ENCODE measurements at places on chromosomes 5 and 9.

GRCh38 chr5:72509401-72509800, 2.2 kb upstream of the ZNF366 start:
- no peak for DNase-seq

- DNase-seq: no peak
Observed at GRCh38 chr9:88661759-88662158, 126.8 kb downstream of the NXNL2 start.

DNA sequence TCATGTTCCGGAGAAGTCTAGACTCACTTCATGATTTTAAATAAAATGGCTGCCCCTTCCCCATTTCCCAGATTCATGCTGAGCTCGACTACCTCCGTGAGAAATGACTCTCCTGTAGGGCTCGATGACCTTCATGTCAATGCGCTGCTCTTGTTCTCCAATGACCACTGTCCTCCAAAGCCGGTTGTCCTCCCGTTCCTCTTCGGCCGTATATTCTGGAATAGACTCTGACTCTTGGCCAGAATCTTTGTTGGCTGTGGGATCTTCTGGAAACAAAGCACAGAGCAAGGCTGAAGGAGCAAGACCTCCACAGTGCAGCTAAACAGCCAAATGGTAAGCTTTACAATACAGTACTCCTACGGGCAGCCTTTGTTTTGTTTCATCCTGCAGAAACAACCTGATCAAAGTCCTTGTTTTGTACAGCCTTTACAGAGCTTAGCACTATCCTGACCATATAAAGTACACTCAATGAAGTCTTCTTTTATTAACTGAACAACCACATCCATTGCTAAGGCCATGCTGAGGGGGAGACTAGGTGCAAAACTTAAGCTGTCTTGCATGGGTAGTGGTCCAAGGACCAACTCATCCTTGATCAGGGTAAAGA, 119.5 kb upstream of the PCA3 start:
- DNase-seq: no peak

- DNase-seq: no peak
Observed at GRCh38 chr5:155616779-155617392, 603.3 kb downstream of the KIF4B start.

DNA sequence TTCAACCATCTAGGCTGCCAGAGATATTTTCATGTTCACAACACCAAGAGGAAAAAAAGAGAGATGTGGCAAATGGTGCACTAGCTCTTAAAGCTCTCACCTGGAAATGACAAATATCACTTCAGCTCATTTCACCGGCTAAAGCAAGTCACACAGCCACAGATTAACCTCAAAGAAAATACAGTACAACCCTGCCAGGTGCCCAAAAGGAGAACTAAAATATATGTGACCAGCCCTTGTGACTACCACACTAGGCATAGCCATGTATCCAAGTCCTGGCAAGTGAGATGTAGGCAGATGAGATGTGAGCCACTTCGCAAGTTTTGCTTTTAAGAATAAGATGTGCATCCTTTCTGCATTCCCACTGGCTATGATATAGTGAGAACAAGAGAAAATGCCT, 41.4 kb downstream of the AGTPBP1 start:
- no peak for DNase-seq

DNA sequence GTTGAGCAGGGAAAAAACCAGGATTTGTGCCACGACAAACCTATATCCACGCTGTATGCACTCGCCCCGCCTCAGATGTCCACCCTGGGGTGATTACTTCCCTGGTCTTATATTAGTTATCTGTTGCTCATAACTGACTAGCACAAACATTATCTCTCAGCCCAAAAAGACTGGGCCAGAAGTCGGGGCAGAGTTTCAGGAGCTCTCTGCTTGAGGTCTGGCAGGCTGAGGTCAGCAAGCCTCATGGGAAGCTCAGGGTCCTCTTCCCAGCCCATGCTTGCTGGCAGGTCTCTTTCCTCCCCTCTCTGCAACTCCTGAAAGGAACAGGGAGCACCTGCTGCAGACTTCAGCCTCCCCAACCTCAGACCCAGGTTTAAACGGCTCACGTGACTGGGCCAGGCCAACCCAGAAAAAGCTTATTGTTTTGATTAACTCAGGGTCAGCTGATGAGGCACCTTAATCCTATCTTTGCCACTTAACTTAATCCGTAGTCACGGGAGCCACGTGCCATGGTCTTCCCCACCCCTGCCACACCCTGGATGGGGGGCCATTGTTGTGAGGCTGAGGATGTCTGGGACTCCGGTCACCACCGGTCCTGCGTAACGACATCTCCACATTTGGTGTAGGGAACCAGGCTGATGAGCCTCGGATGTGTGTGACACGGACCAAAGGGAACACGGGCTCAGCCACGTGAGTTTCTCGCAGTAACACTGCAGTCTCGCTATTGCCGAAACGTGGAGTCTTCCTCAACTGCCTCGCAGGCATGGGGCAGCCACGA, 123.7 kb upstream of the IRX4 start:
- no peak for DNase-seq

DNA sequence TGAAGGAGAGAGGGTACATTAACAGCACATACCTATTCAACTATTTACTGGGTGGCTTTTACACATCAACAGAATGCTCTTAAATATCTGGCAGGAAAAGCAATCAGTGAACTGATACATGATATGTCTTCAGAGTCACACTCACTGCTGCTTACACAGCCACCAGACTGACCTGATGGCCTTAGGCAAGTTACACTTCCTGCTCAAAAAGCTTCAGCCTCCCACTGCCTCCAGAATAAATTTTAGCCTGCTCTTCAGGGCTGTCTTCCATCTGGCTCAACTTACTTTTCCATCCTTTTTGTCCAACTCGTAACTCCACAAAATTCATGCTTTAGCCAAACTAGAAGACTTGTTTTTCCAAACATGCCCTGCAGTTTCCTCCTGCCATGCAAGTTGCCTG, 10.7 kb downstream of the LOX start:
- DNase-seq: no peak

- DNase-seq: no peak
Observed at GRCh38 chr9:103997856-103998370, 96.2 kb upstream of the SMC2 start.

- no peak for DNase-seq
Observed at GRCh38 chr9:36831381-36832161, 202.5 kb downstream of the PAX5 start.

DNA sequence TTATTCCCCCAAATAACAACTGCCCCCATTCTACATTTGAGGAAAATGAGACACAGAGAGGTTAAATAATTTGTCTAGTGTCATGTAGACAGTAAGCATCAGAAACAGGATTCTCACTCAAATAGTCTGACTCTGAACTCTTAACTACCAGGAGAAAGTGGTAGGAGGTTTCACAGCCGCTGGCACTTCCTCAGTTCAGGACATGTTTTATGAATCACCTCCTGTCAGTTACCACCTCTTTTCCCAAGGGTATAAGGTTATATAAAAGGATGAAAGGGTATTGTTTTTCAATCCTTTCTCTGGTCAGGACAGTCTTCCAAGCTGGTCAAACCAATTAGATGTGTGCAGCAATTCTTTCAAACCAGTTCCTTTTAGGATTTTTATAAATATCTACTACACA, 52.1 kb downstream of the TSSK1B start:
- no peak for DNase-seq

Measured in RCC 7860 (cell line).